ENCODE measurements at places on chromosomes 3 and 15.

DNA sequence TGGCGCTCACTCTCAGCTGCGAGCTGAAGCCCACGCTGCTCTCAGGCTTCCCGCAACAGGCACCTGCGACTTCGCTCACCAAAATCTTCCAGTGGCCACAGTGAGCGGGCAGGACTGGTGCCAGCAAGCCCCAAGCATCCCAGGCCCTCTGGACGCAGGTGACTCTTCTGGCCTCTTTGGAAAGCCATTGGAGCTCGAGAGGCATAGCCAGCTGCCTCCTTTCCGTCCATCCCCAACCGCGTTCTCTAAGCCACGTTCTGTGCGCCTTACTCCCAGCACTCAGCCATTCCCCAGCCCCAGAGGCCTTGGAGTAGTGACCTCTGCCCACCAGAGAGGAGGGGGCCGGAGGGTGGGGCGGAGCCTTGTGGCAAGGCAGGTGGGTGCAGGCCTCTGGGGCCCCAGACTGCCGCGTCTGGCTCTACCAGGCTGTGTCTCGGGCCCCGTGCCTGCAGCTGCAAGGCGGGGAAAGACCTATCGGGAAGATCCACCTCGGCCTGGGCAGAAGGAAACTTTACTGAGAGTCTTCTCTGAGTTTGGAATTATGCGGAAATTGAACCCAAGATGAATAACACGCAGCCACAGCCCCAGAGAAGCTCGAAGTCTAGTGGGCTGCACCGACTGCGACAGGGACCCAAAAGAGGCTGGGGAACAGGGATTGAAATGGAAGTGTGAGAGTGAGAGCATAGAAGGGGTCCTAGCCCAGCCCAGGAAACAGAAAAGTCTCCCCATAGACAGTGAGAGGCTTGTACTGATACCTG lies 3.6 kb upstream of the SOX14 start:
- DNase-seq = no peak

- no peak for DNase-seq
Measured at GRCh38 chr15:85723960-85724945, 70.5 kb downstream of the KLHL25 start.

DNA sequence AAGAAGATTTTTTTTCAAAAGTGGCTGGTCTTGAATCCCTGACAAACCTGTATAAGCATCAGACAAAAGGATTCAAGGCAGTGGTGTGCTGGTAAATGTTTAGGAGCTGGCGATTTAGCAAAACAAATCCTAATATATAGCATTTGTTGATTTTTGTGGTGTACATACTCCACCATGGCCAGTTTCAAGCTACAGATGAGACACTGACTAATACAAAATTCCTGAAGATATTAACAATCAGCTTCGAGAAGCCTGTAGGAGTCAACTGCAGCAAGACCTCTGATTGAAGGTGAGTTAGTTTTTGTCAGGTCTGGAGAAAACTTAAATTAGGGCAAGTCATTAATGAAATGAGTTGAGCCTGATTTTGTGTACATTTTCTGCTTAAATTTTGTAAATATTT lies 6.7 kb downstream of the STRIT1 start:
- no peak for DNase-seq

DNA sequence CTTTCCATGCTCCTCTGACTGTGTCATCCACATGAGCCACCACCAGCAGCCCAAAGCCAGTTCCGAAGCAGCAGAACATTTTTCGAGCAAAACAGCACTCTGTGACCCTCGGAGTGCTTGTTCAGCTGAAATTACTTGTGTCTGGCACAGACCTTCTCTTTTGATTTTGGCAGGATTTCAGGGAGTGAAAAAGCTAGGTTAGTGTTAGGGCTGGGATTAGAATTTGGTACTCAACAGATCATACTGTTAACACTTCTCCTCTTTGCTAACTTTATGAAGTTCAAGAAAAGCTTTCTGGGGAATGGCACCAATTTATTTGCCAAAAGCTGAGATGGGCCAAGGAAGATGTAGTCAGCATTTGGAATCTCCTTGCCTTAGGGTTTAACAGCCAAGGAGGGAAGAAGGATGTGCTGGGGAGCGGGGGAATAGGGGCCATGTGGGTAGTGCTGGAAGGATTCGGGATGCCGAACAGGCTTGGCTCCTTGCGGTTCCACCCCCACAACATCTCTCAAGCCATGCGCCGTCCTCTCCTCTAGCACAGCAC lies 55.1 kb upstream of the TRA2B start:
- no peak for DNase-seq

GRCh38 chr3:124428372-124429128 lies 301.7 kb upstream of the UMPS start:
- no peak for DNase-seq

- no peak for DNase-seq
Measured at GRCh38 chr3:188943591-188943990, 228.2 kb upstream of the TPRG1 start.

- no peak for DNase-seq
Measured at GRCh38 chr3:9878700-9879099, 1.4 kb downstream of the CIDEC start.

DNA sequence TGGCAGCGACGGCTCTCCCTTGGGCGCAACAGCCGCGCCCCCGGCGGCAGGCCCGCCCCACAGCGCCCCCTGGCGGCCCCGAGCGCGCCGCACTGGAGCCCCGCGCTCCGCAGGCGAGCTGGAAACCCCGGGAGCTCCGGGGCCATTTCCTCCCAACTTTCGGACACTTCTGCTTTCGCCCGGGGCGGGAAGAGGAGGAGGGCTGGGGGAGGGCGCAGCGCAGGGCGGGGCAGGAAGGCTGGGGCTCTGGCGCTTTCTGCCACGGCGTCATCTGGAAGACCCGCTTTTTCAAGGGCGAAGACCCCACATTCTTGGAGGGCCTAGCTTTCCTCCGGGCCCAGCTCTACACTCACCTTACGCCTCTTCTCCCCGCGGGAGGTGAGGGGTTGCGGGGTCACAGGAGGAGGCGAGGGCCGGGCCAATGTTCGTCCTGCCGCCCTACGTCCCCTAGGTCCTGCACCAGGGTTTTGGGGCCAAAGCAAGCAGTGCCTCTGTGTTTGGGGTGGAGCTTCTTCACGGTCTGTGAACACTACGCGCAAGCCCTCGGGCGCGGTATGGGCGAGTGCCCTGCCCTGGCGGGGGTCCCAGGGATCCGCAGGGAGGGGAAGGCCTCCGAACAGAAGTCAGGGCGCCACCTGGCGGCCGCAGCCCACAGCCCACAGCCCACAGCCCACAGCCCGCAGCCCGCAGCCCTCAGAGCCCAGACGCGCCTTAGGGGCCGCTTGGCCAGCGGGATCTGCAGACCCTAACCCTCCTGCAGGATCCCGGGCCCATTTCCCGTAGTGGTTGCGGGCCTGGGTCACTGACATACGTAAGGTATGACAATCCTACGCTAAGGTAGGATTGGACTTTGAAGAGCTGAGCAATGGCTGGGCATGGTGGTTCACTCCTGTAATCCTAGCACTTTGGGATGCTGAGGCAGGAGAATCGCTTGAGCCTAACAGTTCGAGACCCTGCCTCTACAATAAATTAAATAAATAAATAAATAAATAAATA lies 31.1 kb downstream of the FOXL2 start:
- DNase-seq = peak; percentile 81

DNA sequence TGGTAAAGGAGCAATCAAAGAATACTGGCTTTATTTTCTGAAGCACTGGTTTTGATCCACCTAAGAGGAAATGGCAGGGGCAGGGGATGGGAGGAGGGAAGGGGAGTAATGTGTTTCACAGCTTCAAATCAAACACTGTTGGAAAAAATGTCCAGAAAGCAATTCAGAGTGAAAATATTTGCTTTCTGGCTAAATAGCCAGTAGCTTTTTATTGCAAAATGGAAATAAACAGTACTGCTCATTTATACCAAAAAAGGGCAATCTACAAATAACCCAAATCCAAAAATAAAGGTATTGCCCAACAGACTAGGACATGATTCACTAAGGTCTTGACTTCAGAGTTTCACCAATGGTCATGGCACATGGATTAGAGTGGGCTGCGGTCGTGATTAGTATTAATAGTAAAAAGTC lies 279.3 kb upstream of the THBS1 start:
- DNase-seq = no peak

DNA sequence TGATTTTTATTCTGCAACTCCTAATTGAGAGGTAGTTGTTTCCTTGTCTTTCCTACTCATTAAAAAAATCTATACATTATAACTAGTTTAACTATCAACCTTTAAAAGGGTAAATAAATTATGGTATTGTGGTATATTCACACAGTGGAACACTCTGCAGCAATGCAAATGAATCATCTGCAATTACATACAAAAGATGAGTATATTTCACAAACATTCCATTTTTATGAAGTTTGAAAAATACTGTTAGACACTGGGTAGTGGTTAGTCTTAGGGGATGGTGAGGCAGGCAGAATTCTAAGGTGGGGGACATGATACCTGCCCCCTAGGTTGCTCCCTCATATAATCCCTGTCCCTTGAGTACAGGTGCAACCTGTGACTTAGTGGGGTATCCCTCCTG lies 44.0 kb upstream of the MAGI1 start:
- no peak for DNase-seq

DNA sequence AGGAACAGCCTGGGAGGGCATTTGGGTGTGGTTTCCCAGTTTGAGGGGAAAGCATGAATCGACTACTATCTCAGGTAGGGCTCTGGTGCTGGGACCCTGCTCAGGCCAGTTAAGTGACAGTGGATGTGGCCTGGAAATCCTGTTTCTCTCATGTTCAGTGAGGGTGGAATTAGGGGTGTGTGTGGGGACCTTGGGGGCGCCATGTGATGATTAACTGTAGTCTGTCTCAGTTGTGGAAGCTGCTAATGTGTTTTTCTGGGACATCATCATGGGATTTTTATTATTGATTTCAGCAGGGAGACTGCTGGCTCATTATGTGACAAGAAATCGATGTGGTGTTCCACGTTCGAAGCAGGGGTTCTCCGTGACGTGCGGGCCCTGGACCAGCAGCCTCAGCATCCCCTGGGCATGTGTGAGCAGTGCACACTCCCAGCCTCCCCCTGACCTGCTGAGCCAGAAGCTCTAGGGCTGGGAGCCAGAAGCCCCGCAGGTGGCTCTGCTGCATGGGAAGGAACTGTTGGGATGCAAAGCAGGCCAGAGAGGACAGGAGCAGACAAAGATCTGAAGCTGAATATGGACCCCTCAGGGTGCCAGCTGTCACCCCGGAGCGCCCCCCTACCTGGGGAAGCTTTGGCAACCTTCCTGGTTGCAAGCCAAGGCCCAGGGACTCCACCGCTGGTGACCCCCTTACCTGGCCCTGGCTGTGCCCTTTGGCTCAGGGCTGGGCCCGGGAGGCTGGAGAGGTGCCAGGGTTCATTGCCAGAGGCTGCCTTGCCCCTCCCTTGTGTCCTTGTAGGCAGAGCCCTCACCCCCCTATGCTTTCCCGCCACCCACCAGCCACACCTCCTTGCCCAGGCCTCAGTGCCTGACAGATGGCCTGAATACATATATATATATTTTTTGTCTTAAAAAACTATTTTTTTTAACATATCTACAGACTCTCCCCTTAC lies 149.8 kb downstream of the APBA2 start:
- DNase-seq = peak; percentile 35

GRCh38 chr15:39784125-39784524 lies 1.5 kb upstream of the FSIP1 start:
- no peak for DNase-seq

GRCh38 chr3:52029053-52029452 lies 27.3 kb downstream of the DUSP7 start:
- DNase-seq = no peak

GRCh38 chr3:54131890-54132289 lies 9.5 kb downstream of the CACNA2D3 start:
- DNase-seq = no peak

GRCh38 chr3:188829576-188829975 lies 342.2 kb upstream of the TPRG1 start:
- DNase-seq = no peak

GRCh38 chr3:80771085-80771484 lies 990.4 kb downstream of the GBE1 start:
- no peak for DNase-seq

DNA sequence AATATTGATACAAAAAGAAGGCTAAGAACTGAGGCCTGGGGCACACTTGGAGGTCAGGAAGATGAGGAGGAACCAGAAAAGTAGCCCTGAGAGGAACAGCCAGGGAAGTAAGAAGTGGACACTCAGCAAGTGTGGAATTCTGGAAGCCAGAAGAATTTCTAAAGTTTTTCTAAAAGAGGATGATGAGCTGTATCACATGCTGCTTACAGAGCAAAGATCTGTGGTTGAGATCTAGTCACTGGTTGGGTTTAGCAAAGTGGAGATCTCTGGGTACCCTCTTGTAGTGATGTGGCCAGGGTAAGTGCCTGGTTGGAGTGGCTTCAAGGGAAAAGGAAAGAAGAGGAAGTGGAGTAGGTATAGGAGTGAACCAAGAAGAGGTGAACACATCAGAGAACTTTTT lies 95.4 kb upstream of the DAZL start:
- no peak for DNase-seq

GRCh38 chr15:36334059-36334458 lies 245.4 kb upstream of the CDIN1 start:
- DNase-seq = no peak

GRCh38 chr3:101992863-101993262 lies 143.5 kb downstream of the NFKBIZ start:
- no peak for DNase-seq

DNA sequence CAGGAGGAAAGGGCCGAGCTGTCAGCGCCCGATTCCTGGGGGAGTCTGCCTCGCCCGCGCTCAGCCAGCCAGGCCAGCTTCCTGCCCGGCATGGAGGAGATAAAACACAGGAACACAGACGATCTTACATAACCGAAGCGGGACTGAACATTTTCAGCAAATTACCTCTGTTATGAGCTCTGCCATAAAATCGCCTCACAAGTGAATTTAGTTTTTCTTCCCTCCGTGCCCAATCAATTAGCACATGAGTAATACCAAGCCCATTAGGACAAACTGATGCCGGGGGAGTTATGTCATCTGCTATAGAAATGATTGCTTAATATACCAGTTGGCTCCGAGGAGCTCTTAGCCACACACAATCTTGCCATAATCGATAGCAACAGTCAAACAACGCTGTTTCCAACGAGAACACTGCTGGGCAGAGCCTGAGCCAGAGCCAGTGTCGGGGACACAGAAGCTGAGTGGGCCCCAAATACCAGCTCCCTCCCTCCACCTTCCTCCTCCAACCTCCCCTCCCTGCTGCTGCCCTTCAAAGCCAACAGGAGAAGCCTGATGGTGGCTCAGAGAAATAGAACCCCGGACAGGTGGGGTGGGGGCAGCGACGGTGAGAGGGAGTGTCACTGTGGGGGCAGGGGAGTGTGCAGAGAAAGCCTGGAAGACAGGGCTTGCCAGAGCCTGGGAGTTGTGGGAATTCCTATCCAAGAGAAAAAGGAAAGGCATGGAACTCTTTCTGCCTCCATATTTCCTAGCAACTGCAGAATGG lies 279.4 kb upstream of the TLE3 start:
- peak; percentile 33 for DNase-seq

DNA sequence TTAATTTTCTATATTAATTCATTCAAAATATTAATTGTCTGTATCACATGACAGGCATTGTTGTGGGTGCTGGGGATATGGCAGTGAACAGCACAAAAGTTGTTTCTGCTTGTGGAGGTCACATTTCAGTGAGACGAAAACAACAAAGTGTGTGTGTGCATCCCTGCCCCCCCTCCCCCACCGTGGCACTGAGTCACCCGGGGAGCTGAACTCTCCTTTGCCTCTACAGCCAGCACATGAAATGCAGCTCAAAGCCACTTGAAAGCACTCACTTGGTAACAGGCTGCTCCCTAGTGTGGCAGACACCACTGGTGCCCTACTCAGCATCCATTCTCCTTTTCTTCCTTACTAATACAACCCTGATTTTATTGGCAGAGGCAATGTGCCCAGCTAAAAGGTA lies 16.9 kb upstream of the SCAMP5 start:
- DNase-seq = no peak
